ENCODE measurements at places on chromosomes 13 and 19.

GRCh38 chr19:13400296-13400695 is 106.0 kb downstream of the CACNA1A start:
- DNase-seq = no peak

- DNase-seq = no peak
These were observed 323.5 kb downstream of the FOXO1 start for GRCh38 chr13:40342901-40343300.

- no peak for DNase-seq
These were observed 56.9 kb downstream of the LACC1 start for GRCh38 chr13:43936647-43937046.

DNA sequence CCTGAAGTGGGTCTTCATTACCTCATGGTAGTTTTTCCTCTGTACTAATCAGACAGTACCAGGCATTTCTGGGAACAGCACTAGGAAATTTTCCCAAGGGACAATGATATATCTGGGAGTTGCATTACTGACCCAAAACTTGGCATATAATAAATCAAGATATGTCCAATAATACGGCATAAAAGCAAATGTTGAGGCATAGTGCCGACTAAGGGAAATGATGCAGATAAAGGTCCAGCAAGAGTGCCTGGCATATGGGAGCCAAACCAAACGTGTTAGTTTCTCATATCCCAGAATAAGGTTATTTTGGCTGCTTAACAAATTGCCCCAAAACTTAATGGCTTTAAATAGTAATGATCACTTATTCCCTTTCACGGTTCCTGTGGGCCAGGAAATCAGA is 12.1 kb upstream of the TDRD3 start:
- DNase-seq = no peak

GRCh38 chr13:31043957-31044356 is 111.5 kb downstream of the TEX26 start:
- no peak for DNase-seq

- no peak for DNase-seq
These were observed 6.3 kb downstream of the TEX101 start for GRCh38 chr19:43420954-43421353.

- no peak for DNase-seq
These were observed 266.4 kb downstream of the NALCN start for GRCh38 chr13:101149735-101150384.

DNA sequence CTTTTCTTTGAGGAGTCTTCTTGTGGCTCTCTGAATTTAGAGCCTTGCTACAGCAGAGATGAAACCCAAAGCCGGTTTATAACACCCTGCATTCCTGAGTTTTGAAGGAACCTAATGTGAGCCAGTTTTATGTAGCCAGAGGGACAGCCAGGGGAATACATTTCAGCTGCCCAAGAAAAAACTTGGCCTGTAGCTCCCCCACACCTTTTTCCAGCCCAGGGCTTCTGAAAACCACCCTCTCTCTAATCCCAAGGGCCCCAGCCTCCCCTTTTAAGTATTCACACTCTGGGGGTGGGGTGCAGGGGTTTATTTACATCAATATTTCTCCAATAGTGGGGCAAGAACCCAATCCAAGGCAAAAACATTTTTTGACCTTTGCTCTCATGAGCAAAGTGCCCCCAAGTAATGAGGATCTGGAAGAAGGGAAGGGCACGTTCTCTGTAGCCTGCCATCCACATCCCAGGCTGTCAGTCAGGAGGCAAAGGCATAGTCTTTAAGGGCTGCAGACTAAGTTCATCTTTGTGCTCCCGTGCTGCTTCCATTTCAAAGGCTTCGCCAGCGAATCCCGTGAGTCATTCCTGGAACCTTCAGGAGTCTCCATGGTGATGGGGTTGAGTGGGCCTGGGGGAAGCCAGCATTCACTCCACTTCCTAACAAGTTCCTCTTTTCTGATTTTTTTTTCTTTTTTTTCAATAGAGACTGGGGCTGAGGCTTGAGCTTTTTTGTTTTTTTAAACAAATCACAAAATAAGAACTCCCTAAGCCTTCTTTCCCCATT is 33.2 kb upstream of the MEDAG start:
- DNase-seq = no peak

- DNase-seq = no peak
These were observed 50.6 kb upstream of the USPL1 start for GRCh38 chr13:30567072-30567471.

GRCh38 chr13:96743296-96744089 is 250.8 kb downstream of the OXGR1 start:
- no peak for DNase-seq

DNA sequence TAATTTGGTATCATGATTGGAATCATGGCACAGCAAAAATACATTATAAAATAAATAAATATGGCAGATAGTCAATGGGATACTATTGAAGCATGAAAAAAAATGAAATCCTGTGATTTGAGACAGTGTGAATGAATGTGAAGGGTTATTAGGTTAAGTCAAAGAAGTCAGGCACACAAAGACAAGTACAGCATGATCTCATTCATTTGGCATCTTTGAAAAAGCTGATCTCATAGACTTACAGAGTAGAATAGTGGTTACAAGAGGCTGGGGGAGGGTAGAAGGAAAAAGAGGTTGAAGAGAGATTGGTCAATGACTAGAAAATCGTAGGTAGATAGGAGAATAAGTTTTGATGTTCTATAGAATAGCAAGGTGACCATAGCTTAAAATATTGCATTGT is 295.1 kb upstream of the SLITRK5 start:
- no peak for DNase-seq

DNA sequence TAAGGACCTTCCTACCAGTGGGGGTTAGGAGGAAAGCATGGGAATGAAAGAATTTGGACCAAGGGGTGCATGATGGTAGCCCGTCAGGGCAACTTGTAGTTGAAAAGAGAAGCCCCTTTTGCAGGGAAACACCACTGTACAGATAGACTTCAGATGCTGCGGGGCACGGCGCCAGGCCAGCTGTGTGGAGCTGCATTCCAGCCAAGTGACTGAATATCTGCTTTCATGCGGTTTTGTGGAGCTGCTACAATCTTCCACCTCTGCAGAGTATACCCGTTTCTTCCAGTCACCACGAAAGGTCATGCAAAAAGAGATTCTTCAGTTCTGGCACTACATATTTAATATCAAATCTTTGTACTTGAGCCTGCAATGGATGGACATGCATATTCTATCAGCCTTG is 104.7 kb downstream of the RGCC start:
- no peak for DNase-seq

DNA sequence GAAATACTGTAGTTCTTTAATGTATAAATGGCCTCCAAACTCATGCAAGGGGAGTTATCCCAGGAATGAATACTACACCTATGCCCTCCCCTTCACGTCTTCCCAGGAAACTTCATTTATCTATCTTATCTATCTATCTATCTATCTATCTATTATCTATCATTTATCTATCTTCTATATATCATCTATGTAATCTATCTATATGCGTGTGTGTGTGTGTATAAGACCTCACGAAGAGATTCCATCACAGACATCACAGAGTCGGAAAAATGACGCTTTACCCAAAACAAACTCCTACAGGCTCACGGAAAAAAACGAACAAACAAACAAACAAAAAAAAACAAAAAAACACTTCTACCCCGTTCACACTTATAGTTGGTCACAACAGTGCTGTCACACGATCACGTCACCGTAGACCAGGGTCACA is 486 bp downstream of the ZNF529 start:
- DNase-seq = no peak

GRCh38 chr19:11090997-11091702 is 1.9 kb downstream of the LDLR start:
- DNase-seq = no peak

GRCh38 chr13:76687467-76687866 is 198.7 kb downstream of the KCTD12 start:
- DNase-seq = no peak

DNA sequence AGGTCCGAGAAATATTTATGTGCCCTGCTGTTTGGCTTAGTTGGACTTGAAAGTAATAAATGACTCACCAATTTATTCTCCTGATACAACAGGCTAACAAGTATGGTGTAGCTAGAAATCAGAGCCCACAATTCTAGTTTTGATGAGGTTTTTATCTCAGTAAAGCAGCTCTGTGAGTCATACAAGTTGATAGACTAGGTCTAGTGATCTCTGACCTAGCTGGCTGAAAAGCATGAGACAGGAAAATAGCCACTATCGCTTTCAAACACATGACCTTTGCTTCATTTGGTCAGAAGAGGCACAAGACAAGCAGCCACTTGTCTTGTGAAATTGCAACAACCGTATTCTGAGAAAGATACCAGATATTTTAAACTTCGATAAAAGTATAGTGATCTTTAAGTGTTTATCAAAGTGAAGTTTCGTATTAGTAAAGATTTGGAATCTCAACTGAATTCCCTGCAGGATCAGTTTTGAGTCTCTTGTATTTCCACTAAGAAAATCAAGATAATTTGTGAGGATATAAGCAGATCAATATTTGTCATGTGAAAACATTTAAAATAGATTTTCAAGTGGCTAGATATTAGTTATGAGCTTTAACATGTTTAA is 126.7 kb downstream of the MAB21L1 start:
- no peak for DNase-seq

DNA sequence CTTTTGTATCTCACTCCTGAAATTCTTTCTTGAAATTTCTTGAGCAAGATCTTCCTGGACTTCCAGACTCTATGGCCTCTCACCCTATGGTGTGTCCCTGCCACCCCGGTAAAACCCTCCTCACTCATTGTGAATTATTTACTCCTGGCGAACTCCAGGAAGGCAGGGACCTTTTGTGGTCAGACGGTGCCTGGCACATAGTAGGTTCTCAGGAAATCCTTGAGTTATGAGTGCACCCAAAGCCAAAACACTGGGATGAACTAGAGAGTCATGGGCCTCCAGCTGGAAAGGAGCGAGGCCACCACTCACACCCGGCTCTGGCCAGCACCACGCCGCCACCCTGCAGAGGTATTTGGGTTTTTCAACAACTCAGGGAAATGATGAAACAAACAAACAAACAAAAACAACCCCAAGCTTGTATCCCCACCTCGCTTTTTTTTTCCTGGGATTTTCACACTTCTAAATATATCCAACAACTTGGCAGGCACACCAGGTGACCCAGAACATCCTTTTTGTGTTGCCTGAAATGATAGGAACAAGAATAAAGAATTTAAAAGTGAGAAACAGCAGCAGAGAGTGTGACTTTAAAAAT is 11.2 kb downstream of the HPN start:
- no peak for DNase-seq

DNA sequence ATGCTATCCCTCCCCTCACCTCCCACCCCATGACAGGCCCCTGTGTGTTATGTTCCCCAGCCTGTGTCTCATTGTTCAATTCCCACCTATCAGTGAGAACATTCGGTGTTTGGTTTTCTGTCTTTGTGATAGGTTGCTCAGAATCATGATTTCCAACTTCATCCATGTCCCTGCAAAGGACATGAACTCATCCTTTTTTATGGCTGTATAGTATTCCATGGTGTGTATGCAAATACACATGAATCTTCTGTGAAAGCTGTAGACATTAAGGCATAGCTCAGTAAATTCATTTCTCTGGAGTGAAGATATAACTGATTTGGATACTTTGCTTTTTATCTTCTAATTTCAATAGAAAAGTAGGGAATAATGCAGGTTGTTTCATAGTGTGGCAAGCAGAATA is 125.8 kb upstream of the C1QTNF9B start:
- DNase-seq = no peak

DNA sequence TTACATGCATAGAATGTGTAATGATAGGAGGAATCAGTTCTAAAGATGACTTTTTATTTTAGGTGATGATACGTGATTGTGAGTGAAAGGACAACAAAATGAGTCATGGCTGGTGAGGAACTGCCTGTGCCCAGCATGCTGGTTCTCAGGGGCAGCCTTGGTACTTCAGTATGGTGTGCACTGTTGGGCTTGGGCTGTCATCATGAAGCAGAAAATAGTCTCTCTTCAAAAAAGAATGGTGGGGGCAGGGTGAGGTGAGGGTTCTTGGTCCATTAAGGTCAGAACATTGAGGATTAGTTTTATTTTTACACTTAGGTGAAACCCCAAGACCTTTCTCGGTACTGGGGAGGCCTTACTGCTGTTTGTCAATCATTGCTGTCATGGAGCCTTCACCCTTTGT is 309.5 kb downstream of the MTUS2 start:
- no peak for DNase-seq

DNA sequence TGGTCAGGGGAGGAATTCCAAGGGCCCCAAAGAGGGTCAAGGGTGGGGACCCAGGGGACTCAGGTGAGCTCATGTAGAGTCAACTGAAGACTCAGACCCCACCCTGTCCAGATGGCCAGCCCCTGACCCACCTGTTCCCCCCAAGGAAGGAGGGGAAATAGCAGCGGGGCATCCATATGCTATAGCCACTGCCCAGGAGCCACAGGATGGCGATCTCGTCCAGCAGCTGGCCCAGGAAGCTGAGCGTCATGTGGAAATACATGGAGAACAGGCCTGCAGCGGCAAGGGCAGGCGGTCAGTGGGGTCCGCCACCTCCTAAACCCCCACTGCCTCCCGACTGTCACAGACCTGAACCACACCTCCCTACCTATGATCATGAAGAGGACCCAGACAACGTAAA is 21.4 kb downstream of the ACER1 start:
- no peak for DNase-seq

DNA sequence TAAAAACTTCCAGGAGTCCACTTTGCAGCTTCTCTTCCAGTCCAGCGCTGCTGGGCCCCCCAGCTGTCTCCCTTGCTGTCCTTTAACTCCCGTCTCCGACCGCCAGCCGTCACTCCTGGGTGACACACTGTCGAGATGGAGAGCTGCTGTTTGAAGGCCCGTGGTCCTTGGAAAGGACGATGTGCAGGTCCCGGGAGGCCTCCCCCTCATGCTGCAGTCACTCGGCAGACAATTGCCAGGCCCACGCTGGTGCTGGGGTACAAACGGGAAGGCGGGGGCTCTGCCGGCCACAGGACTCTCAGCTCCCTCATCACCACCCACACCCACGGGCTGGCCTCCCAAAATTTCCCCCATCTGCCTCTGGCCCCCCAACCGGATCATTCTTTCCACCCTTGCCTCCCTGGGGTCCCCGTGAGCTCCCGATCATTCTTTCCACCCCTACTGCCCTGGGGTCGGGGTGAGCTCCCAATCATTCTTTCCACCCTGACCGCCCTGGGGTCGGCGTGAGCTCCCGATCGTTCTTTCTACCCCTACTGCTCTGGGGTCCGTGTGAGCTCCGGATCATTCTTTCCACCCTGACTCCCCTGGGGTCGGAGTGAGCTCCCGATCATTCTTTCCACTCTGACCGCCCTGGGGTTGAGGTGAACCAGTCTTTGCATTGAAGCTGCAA is 16.0 kb upstream of the ZNF554 start:
- DNase-seq = no peak

- DNase-seq = no peak
These were observed 35.8 kb downstream of the ZNF420 start for GRCh38 chr19:37114001-37114400.

GRCh38 chr13:40187841-40188591 is 478.4 kb downstream of the FOXO1 start:
- DNase-seq = no peak

DNA sequence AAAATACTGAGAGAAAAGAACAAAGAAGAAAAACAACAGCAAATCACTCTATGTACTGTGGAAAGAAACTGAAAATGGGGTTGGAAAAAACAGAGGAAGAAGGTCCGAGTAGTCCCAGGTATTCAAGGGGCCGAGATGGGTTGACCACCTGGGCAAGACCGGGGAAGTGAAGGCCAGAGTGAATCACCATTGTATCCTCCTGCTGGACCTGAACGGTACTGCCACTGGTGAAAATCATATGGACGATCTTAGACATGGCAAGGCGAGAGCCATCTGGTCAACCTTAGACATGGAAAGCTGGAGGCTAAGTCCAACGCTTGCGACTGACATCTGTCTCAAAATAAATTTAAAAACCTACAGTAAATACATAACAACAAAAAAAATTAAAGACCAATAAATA is 44.4 kb upstream of the ZNF91 start:
- DNase-seq = no peak

GRCh38 chr13:93716623-93717022 is 490.0 kb downstream of the GPC6 start:
- DNase-seq = no peak
